Naive thymus-derived CD8-positive, alpha-beta T cell (primary cell): ENCODE measurements at places on chromosomes 12 and 14. TPM values are rescaled to one million over a fixed set of nuclear protein-coding genes. Genes with fewer than 3 reads are reported as not detected.

Gene FLVCR2
- 1.4 TPM for polyA plus RNA-seq

Gene METTL25
- polyA plus RNA-seq: 12.3 TPM

Gene HOTAIR
- not detected for polyA plus RNA-seq

Gene TPPP2
- polyA plus RNA-seq: not detected

Gene CPNE6
- polyA plus RNA-seq: not detected

Gene ACOT6
- not detected for polyA plus RNA-seq

Gene MTHFD1
- 34.9 TPM for polyA plus RNA-seq

Gene P2RX2
- not detected for polyA plus RNA-seq

Gene DNAL1
- polyA plus RNA-seq: 4.5 TPM

Gene CD69
- polyA plus RNA-seq: 73.5 TPM

Gene CCND2
- 84.9 TPM for polyA plus RNA-seq
